ENCODE measurements at places on chromosomes 3 and 15. TPM values are rescaled to one million over a fixed set of nuclear protein-coding genes. Genes with fewer than 3 reads are reported as not detected.

Gene GUCA1C
- total RNA-seq, result not detected

Gene ZPLD1
- total RNA-seq, result not detected

Gene ROPN1
- not detected for total RNA-seq

Gene DGKG
- 1.7 TPM for total RNA-seq

Gene UROC1
- total RNA-seq, result 0.15 TPM

Gene ADGRG7
- total RNA-seq, result not detected

Gene CLRN1
- not detected for total RNA-seq

Gene ALDH1A2
- 0.54 TPM for total RNA-seq

- DNase-seq, result no peak
- peaks cover 13% of the 10 kb centered on the region for H3K36me3 ChIP-seq
- peaks cover 44% of the 10 kb centered on the region for H3K4me1 ChIP-seq
- no peak overlapping the region for H3K4me3 ChIP-seq
Measured at GRCh38 chr15:63251701-63252100, 25.7 kb upstream of the APH1B start.

DNA sequence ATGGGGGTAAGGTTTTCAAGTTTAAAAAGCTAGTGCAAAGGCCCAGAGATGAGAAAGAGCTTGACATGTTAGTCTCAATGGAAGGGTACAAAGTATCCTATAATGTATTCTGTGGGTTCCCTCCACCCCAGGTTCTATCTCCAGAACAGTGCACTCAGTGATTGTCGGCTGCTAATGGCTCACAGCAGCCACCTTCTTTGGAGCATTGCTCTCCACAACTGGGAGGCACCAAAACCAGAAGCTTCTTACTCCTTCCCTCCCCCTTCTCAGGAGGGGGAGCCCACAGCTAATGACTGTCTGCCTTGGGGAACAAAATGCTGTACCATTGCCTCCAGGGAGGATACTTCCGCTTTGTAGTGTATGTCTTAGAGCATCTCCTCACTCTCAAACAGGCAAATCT, 439.4 kb upstream of the RBMS3 start:
- peaks cover 9% of the 10 kb centered on the region for H3K27me3 ChIP-seq
- no peaks in the 10 kb centered on the region for H3K4me1 ChIP-seq
- H3K27ac ChIP-seq, result no peak overlapping the region
- H3K4me3 ChIP-seq, result no peak overlapping the region
- DNase-seq, result no peak

DNA sequence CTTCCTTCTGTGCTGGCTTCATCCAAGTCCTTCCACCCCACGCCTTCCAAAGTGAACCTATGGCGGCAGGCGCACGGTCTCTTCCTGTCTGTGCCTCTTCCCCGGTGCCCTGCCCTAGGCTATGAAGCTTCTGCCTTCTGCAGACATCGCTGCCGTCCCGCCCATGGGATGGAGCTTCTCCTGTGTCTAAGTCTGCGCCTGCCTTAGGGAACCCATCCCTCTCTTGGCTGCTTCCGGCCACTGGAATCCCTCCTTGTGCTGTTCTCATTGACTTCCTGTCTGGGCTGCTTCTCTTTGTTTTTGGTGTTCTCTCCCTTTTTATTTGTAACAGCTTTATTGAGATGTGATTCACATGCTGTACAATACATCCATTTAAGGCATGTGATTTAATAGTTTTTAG, 17.2 kb downstream of the CHCHD6 start:
- no peaks in the 10 kb centered on the region for H3K4me1 ChIP-seq
- no peak overlapping the region for H3K4me3 ChIP-seq
- DNase-seq, result no peak
- peaks cover 2% of the 10 kb centered on the region for H3K36me3 ChIP-seq
- no peak overlapping the region for H3K27ac ChIP-seq
- no peaks in the 10 kb centered on the region for H3K27me3 ChIP-seq

GRCh38 chr3:188217726-188218125, 63.8 kb downstream of the LPP start:
- peaks cover 10% of the 10 kb centered on the region for H3K36me3 ChIP-seq
- H3K27ac ChIP-seq, result peak overlapping the region; percentile 86

DNA sequence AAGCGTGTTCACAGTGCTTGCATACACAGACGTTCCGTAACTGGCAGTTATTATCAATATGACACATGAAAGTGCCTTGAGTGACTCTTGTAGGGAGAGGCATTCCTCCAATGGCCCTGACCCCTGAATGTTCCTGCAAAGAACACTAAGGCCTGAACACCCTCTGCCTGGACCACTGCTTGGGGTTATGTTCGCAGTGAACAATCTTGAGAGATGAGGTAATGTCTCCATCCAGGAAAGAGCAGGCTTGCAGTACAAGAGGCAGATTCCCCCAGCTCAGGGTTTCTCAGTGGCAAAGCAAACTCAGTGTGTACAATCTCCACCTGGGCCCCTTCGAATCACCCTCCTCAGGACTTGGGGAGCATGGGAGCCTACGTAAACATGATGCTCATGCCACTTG, 324.6 kb downstream of the MAGI1 start:
- no peak for DNase-seq
- peaks cover 30% of the 10 kb centered on the region for H3K4me1 ChIP-seq
- peaks cover 3% of the 10 kb centered on the region for H3K36me3 ChIP-seq
- no peak overlapping the region for H3K4me3 ChIP-seq
- H3K27ac ChIP-seq, result peak overlapping the region; percentile 85

- no peak overlapping the region for H3K4me3 ChIP-seq
- H3K4me1 ChIP-seq, result no peaks in the 10 kb centered on the region
- no peaks in the 10 kb centered on the region for H3K36me3 ChIP-seq
- no peak for DNase-seq
- no peaks in the 10 kb centered on the region for H3K27me3 ChIP-seq
Measured at GRCh38 chr15:35120173-35120572, 35.1 kb upstream of the NANOGP8 start.

GRCh38 chr3:10378742-10379141, 57.8 kb upstream of the SEC13 start:
- no peaks in the 10 kb centered on the region for H3K36me3 ChIP-seq
- no peak for DNase-seq
- no peak overlapping the region for H3K4me3 ChIP-seq
- no peak overlapping the region for H3K27ac ChIP-seq
- peaks cover 6% of the 10 kb centered on the region for H3K4me1 ChIP-seq

GRCh38 chr15:68676011-68676605, 97.3 kb downstream of the CORO2B start:
- no peaks in the 10 kb centered on the region for H3K27me3 ChIP-seq
- H3K36me3 ChIP-seq, result peaks cover 1% of the 10 kb centered on the region
- no peak overlapping the region for H3K4me3 ChIP-seq
- H3K27ac ChIP-seq, result no peak overlapping the region

GRCh38 chr15:70170096-70170699, 72.5 kb upstream of the TLE3 start:
- no peak overlapping the region for H3K4me3 ChIP-seq
- no peak overlapping the region for H3K27ac ChIP-seq
- no peak for DNase-seq

DNA sequence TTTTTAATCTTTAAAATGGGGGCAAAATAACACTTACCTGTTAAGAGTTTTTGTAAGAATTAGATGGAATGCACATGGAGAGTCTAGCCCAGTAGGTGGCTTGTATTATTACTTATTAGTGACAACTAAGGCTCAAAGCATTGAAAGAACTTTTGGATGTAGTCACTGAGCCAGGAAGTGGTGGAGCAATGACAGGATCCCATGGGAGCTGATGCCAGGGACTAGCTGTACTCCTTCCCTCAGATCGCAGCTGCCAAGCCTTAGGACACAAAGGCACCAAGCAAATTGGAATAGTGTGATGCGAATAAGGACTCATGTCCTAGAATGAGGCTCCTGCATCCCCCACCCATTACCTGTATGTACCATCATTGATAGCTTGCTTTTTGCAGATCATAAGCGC, 370.4 kb upstream of the RGMA start:
- H3K4me3 ChIP-seq, result no peak overlapping the region
- no peak for DNase-seq
- no peak overlapping the region for H3K27ac ChIP-seq
- peaks cover 3% of the 10 kb centered on the region for H3K27me3 ChIP-seq
- H3K4me1 ChIP-seq, result peaks cover 12% of the 10 kb centered on the region

DNA sequence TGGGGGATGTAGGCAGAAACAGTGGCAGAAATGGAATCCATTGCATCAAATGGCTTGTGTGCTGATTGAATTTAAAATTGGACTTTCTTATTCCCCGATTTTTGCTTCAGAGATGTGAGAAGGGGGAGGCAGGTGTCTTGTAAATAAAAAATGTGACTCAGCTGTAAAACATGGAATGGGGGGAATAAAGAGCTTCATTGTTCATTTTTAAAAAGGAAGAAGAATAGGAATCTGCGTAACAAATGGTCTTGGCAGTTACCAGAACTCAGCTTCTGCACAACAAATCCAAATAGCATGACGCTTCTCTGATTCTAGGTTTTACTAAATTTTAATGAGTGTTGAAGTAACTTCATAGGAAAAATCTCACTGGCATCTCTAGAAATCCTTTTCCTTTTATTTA, 323.9 kb upstream of the GBE1 start:
- H3K27ac ChIP-seq, result no peak overlapping the region
- H3K4me1 ChIP-seq, result peaks cover 63% of the 10 kb centered on the region
- H3K36me3 ChIP-seq, result no peaks in the 10 kb centered on the region
- no peak for DNase-seq
- no peaks in the 10 kb centered on the region for H3K27me3 ChIP-seq
- no peak overlapping the region for H3K4me3 ChIP-seq

DNA sequence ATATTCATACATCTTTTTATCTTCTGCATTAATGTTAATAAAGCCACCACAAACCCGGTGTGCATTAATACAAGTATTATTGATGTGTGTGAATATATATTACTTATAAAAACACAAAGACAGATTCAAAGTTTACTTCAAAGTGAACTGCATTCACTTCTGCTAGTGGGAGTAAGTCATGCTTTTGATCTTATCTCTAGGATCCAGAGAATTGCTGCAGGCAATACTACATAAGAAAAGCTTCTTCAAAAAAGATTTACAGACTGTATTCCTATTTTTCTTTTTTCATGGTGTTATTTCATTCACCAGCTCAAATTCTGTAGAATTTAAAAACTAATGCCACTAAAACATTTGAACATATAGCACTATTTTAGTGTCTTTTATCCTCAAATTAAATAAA, 87.5 kb upstream of the CBLB start:
- peaks cover under 1% of the 10 kb centered on the region for H3K36me3 ChIP-seq
- H3K27ac ChIP-seq, result no peak overlapping the region
- DNase-seq, result no peak

DNA sequence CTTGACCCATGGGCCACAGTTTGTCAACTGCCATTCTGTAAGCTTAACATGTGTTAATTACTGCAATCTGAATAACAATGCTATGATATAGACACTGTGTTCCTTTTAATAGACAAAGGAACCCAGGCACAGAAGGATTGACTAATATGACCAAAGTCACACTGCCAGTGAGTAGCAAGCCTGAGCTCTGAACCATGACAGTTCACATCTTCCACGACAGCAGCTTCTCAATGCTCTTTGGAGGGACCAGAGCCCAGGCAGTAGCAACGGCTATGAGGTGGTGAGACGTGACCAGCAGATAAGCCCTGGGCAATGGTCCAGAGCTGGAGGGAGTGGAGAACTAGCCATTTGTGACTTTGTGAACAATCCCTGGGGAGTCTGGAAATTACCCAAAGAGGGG, 19.4 kb downstream of the CA12 start:
- no peak overlapping the region for H3K27ac ChIP-seq
- no peak overlapping the region for H3K4me3 ChIP-seq
- peaks cover 10% of the 10 kb centered on the region for H3K4me1 ChIP-seq
- peaks cover 5% of the 10 kb centered on the region for H3K36me3 ChIP-seq

- DNase-seq, result no peak
- H3K36me3 ChIP-seq, result no peaks in the 10 kb centered on the region
- H3K27ac ChIP-seq, result peak overlapping the region; percentile 19
- H3K4me1 ChIP-seq, result peaks cover 50% of the 10 kb centered on the region
- peaks cover 7% of the 10 kb centered on the region for H3K27me3 ChIP-seq
Measured at GRCh38 chr3:72176537-72177041, 391.6 kb upstream of the PROK2 start.

- peaks cover 13% of the 10 kb centered on the region for H3K36me3 ChIP-seq
- peak overlapping the region; percentile 39 for H3K27ac ChIP-seq
- H3K4me1 ChIP-seq, result peaks cover 23% of the 10 kb centered on the region
- DNase-seq, result no peak
- no peak overlapping the region for H3K4me3 ChIP-seq
- H3K27me3 ChIP-seq, result no peaks in the 10 kb centered on the region
Measured at GRCh38 chr3:128794067-128794768, 68.2 kb downstream of the RAB7A start.

- peaks cover 62% of the 10 kb centered on the region for H3K4me1 ChIP-seq
- H3K36me3 ChIP-seq, result no peaks in the 10 kb centered on the region
- H3K27ac ChIP-seq, result no peak overlapping the region
- no peak overlapping the region for H3K4me3 ChIP-seq
Measured at GRCh38 chr3:71064291-71064955, 519.1 kb downstream of the FOXP1 start.

DNA sequence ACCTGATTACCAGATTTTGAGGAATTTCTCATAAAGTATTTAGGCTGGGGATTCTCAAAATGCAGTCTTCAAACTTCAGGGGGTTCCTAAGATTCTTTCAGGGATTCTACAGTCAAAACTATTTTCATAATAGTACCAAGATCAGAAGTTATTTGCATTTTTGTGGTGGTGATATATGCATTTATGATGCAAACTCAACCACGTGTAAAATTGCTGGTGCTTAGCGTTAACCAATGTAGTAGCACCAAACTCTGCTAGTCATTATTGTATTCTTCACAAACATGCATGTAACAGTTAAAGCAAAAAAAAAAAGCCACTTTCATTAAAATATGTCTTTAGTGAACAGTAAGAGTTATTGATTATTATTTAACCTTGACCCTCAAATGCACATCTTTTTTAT, 274.9 kb upstream of the DNAJC19 start:
- no peak overlapping the region for H3K4me3 ChIP-seq
- no peak overlapping the region for H3K27ac ChIP-seq
- DNase-seq, result no peak
- H3K4me1 ChIP-seq, result no peaks in the 10 kb centered on the region
- H3K36me3 ChIP-seq, result no peaks in the 10 kb centered on the region

DNA sequence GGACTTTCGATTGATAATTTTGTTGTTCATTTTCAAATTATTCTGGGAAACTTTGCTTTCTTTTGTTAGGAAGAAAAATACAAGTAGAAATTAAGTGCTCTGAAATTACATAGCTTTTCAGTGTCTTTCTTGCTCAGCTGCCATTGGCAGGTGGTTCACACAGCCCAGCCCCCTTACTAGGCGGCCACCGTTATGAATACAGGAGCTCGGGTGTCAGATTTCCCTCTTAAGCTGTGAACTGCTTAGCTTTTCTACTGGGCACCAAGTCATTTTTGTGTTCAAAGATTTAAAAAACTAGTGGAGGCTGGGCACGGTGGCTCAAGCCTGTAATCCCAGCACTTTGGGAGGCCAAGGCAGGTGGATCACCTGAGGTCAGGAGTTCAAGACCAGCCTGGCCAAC, 55.2 kb downstream of the HMG20A start:
- no peak overlapping the region for H3K4me3 ChIP-seq
- no peak for DNase-seq
- peaks cover 21% of the 10 kb centered on the region for H3K4me1 ChIP-seq

- no peak for DNase-seq
- no peak overlapping the region for H3K4me3 ChIP-seq
- no peaks in the 10 kb centered on the region for H3K4me1 ChIP-seq
- no peak overlapping the region for H3K27ac ChIP-seq
Measured at GRCh38 chr15:58244536-58244935, 106.4 kb downstream of the AQP9 start.

- peaks cover 19% of the 10 kb centered on the region for H3K27me3 ChIP-seq
- no peaks in the 10 kb centered on the region for H3K36me3 ChIP-seq
- no peaks in the 10 kb centered on the region for H3K4me1 ChIP-seq
- no peak for DNase-seq
- no peak overlapping the region for H3K4me3 ChIP-seq
- H3K27ac ChIP-seq, result no peak overlapping the region
Measured at GRCh38 chr3:191085091-191085490, 114.0 kb upstream of the OSTN start.

GRCh38 chr3:45017821-45018220, 8.3 kb upstream of the CLEC3B start:
- no peaks in the 10 kb centered on the region for H3K27me3 ChIP-seq
- no peak overlapping the region for H3K4me3 ChIP-seq
- no peak for DNase-seq
- peaks cover 46% of the 10 kb centered on the region for H3K4me1 ChIP-seq
- peaks cover 6% of the 10 kb centered on the region for H3K36me3 ChIP-seq
